ENCODE measurements at places on chromosomes 12 and 14.

- DNase-seq: no peak
Measured at GRCh38 chr14:23409475-23409874, 1.4 kb upstream of the MYH6 start.

DNA sequence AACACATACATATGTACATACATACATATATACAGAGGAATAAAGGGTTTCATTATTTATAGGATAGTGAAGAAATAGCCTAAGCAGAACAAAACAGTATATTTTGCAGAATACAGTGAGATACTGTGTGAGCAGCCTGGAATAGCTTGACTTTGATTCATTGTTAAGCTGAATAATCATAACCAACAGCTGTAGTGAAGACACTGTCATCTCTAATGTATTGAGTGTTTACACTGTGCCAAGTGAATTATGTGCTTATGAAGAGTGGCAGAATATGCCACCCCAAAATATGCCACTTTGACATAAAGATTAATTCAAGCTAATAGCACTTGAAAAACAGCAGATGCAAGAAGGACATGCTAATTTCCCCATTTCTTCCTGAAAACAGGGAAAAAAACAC lies 48.2 kb upstream of the LRFN5 start:
- DNase-seq: no peak

DNA sequence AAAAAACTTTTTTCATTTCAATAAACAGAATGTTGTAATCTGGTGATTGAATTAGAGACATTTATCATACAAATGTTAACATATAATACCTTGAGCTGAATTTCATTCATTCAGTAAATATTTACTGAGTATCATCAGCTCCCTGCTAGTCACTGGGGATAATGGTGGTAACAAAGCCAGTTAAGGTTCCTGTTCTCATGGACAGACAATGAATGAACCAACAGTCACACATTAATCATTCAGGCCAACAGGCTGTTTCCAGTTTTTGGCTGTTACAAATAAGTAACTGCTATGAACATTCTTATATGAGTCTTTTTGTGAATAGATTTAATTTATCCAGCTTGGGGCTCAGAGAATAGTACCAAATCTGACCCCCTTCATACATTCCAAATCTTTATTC lies 13.5 kb downstream of the EXD2 start:
- no peak for DNase-seq

GRCh38 chr12:113778432-113779132 lies 187.5 kb downstream of the RBM19 start:
- DNase-seq: no peak

GRCh38 chr14:103067231-103067954 lies 10.0 kb upstream of the CDC42BPB start:
- DNase-seq: peak; percentile 38

GRCh38 chr14:50792634-50793068 lies 38.3 kb downstream of the NIN start:
- DNase-seq: no peak

DNA sequence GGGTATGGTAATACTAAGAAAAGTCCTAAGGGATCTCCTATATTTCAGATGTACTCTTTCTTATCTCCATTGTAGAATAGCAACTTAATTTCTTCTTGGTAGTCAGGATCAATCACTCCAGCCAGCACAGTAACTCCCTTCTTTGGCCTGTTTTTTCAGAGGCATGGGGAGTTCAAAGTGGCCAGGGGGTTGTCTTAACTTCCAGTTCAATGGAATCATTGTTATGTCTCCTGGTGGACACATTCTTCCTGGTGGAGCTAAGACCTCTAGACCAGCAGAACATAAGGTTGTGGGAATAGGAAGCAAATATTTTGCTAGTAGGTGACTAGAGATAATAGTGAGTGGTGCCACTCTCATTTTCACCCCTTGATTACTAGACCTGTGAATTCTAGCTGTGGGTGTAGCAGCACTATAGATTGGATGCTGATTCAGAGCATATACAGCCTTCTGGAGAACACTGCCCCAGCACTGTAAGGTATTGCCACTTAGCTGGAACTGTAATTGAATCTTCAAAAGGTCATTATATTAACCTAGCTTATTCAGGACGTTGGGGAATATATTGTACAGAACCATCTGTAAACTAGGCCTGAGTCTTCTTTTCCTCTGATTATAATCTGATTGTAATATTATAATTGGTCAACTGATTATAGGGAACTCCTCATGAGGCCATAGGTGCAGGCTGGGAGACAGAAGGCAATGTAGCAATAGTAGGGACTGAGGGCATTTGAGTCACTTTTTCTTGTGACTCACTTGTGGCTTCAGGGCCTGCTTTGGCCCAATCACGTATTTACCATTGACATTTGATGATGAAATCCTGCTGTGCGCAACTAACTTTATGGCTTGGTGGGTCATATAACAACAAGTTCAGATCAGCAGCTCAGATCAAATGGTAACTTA lies 60.2 kb upstream of the ATP2B1 start:
- peak; percentile 92 for DNase-seq

GRCh38 chr14:30621354-30621939 lies 672 bp upstream of the SCFD1 start:
- DNase-seq: peak; percentile 5

GRCh38 chr12:7158781-7159609 lies 28.8 kb downstream of the CLSTN3 start:
- no peak for DNase-seq

DNA sequence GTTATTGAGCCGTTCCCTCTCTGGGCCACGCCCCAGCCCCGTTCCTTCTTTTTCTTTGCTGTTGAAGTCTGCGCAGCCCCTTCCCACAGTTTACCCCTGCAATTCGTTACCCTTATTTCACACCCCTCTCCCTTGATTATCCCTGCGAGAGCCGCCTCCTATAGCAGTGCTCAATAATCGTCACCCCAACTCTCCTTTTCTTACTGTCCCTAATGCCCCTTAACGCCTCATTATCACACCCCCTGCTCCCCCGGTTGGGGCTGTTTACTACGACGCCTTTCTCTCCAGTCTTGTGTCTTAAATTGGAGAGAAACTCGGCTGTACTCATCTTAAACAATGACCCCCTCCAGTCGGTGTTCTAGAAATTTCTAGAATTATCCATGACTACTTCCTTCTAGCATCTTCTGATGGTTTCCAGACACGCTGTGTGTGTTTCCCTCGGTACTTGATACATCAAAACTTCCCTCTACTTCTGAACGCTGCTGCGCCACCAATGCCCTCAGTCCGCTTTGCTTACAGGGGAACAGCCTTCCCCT lies 713 bp upstream of the FBXL14 start:
- no peak for DNase-seq

DNA sequence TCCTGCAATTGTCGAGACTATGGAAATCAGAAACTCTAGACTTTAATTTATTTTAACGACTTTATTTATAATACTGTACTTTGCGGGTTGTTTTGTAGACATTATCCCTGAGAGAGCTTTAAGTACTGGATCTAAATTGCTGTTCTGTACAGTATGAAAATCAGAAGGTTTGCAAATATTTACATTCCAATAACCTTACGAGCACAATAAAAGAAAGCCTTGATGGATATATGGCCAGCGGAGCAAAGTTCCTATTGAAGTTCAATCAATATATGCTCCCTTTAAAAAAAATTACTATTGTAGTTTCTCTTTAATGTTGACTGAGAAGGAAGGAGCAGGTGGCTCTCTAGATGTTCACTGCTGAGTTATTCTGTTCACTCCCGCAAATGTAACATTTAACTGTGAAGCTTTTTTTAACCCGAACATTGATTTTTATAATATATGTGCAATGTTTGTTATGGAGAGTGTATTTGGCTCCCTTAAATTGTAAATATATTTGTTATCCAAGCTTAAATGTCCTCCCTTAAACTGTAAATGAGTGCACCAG lies 235.3 kb downstream of the PLCZ1 start:
- DNase-seq: no peak

- peak; percentile 97 for DNase-seq
Measured at GRCh38 chr14:68535404-68536017, 257.4 kb downstream of the ZFP36L1 start.

DNA sequence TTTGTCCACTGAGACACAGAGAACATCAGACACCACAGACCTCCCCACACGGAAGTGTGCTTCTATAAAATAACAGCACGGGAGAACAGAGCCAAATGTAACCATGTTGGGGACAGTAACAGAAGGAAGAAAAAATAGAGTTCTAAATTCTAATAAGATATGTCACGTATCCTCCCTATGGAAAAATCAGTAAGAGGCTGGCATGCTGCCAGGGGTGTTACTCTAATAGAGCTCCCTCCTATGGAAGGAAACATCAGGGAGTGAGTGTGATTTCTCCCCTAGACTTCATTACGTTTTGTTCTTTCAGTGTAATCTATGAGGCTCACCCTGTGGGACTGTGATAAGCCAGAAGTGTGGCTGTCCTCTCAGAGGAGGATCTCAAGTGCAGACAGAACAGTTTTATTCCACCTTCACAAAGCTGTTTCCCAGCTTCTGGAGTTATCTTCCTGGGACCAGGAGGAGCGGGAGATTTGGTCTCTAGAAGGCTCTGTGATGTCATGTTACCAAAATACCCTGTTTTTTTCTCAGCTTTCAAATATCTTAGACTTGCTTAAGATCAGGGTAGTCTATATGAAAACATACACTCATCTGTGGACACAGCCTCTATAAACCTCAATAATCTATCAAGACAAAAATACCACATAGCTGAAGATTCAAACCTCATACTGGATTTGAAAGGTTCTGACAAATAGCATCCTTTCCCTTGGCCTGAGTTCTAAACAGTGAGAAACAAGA lies 69.3 kb downstream of the ZFC3H1 start:
- peak; percentile 51 for DNase-seq

DNA sequence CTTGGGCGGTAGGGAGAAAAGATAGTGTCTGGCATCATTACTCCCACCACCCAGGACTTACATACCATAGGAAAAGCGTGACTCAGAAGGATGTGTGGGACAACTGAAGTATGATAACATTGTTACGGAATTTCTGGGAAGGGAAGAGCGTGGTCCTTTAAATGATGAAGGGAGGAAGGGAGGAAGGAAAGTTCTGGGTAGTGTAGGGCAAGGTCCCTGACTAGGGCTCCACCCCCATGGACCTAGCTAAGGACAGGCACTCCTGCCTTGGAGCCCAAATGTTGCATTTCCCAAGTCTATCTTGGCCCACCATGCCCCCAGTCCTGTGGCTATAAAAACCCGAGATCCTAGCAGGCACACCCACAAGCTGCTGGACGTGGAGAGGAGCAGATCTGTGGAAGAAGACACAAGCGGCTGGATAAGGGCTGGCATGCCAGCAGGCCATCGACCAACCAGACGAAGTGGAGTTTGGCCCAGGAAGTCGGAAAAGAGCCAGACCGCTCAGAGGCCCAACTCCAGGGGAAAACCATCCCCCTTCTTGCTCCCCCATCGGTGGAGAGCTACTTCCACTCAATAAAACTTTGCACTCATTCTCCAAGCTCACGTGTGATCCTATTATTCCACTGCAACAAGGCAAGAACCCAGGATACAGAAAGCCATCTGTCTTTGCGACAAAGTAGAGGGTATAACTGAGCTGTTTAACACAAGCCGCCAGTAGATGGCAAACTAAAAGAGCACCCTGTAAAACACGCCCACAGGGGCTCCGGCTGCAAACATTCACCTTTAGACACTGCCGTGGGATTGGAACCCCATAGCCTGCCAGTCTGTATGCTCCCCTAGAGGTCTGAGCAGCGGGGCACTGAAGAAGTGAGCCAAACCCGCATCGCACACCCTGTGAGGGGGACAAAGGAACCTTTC lies 23.0 kb upstream of the RAB21 start:
- DNase-seq: peak; percentile 93

GRCh38 chr12:117527479-117527855 lies 166.0 kb upstream of the NOS1 start:
- no peak for DNase-seq

GRCh38 chr14:68619790-68620574 lies 172.9 kb downstream of the ZFP36L1 start:
- peak; percentile 66 for DNase-seq

DNA sequence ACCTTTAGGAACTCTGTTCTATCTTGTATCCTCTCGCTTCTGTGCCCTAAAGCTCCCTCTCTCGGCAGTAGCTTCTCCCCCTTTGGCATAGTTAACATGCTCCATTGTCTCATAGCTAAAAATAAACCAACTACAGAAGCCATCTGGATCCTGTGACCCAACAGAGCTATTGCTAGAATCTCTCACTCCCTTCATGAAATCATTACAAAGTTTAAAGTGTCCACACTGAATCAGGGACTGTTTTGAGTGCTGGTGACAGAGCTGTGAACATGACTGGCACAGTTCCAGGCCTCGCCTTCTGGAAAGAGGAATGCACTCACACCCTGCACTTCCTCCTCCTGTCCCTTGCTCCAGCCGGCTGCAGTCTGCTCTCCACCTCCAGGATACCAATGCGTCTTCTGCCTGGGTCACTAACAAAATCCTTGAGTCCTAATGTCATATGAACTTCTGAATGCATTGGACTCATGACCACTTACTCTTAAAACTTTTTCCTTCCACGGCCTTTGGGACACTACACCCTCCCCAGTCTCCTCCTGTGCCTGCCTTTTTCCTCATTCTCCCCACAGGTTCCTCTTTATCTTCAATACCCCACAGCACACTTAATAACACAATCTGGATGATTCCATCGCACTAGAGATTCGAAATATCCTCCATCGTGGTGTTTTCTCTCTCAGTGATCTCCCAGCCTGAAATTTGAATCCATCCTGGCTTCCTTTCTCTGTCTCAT lies 13.2 kb downstream of the PLBD1 start:
- DNase-seq: peak; percentile 49

- peak; percentile 61 for DNase-seq
Measured at GRCh38 chr14:32453857-32454810, 125.0 kb downstream of the AKAP6 start.

GRCh38 chr14:36012621-36013020 lies 163.9 kb downstream of the PTCSC3 start:
- DNase-seq: no peak

DNA sequence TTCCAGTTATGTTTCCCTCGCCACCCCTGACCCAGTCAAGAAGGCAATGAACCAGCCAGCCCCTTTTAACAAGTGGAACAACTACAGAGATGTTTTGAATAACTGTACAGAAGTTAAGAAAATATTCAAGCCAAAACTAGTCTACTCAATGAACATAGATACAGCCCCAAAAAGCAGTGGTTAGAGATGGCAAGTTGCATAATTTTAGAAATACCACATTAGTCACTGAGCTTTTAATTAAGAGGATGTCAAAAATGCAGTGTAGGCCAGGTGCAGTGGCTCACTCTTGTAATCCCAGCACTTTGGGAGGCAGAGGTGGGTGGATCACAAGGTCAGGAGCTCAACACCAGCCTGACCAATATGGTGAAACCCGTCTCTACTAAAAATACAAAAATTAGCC lies 27.2 kb downstream of the PROX2 start:
- DNase-seq: no peak

DNA sequence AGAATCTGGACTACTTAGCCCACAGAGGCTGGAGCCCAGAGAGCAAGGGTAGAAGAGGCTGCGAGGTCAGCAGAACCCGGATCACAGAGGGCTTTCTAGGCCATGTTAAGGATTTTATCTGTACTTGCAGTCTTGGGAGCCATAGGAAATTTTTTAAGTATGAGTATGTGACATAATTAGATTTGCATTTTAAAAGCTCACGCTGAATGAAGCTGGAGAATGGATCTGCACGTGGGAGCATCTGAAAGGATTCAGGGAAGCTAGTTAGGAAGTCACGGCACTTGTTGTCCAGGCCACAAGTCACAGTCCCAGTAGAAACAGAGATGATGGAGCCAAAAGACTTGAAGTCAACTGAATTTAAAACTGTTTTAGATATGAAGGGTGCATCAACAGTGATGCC lies 14.1 kb downstream of the CORO1C start:
- DNase-seq: peak; percentile 42
